Brain microvascular endothelial cell (primary cell): ENCODE measurements at places on chromosomes 12 and 14.

GRCh38 chr12:98424726-98425401 lies 90.5 kb upstream of the TMPO start:
- peak; percentile 84 for DNase-seq

GRCh38 chr12:71804505-71804904 lies 35.1 kb upstream of the TBC1D15 start:
- no peak for DNase-seq

DNA sequence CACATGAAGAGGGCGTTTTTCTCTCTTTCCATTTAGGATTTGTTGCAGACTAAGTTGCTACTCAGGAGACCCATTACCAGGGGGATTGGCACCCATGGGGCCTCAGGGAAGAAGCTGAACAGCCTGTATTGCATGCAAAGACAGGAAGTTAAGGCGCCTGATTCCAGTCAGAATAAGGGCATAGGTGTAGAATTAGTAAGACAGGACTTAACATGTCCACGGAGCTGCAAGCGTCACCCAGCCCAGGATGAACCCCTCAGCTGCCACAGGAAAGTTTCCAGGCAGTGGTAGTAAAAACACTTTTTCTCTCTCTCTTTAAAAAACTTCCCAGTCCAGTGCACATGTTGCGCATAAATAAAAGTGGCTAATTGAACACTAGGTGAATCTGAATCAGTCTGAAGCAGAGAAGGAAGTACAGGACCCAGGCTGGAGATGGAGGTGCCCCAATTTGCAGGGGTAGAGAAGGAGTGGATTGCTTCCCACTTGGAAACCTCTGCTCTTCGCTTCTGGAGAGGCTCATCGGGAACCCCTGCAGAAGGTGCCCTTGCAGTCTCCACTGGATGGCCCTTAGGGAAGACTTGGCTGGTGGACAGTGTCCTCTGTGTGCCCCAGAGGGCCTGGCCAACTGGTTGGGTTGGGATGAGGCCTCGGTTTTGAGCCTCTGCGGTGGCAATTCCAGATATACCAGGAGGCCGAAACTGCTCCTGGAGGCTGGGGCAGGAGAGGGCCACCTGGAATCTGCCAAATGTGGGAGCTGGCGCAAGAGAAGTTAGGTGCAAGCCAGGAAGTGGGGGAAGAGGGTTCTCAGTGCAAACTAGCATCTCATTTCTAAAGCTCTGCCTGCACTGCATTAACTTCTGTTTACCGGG lies 10.7 kb upstream of the TBX3 start:
- DNase-seq: no peak

DNA sequence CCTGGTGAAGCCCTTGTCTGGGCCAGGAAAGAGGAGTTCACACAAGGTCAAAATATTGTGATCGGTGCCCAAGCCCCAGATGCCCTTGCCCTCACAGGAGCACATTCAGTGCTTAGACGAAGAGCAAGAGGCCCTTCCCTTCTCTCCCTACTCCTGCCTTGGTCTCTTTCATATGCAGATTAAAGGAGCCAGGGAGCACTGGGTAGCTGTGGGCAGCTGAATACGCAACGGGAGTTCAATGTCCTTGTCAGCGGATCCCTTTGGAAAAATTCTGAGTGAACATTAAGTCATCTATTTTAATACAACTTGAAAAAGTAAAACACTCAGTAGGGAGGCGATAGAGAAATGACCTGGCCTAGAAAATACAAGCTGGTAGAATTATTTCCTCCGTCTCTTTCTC lies 1489.4 kb downstream of the AACS start:
- DNase-seq: no peak

GRCh38 chr14:57834001-57834598 lies 31.8 kb downstream of the SLC35F4 start:
- no peak for DNase-seq

DNA sequence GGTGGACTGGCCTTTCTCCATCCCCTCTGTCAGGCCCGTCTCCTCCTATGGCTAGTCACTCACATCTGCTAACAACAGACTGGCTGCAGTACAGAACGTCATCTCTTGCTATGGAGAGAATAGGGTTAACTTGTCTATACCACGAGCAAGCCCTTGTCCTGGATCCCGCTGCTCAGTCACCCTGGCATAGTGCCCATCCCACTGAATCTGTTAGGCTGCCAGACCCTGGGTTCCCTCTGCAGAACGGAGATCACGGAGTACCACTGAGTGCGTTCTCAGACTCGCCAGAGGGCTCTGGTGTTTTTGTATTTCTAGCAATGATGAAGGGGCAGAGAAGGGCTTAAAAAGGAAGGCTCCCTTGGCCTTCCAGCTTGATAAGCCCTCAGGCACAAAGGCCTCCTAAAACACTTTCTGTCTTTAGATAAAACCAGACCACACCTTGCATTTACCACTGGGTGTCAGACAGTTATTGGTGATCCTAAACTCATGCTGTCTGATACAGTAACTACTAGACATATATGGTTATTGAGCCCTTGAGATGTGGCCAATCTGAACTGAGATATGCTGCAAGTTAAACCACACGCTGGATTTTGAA lies 6.3 kb upstream of the NRIP2 start:
- DNase-seq: no peak

GRCh38 chr12:49827401-49828099 lies 663 bp downstream of the NCKAP5L start:
- peak; percentile 21 for DNase-seq

DNA sequence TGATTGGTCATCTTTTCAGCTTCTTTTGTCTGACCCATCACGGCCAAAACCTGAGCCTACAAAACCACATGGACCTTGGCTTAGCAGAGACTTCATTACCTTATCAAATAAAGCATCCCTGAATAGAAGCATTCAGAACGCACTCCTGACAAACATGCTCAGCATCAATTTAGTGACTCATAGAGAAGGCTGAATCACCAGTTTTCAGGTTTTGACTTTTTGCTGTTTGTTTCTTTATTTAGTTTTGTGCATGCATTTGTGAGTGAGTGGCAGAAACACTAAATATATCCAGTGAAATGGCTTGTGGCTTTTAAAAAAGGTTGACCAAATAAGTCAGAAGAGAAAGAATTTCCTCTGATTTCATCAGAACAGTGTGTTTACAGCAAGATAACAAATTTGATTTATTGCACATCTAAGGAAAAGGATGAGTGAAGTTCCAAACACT lies 19.0 kb upstream of the OVCH1 start:
- peak; percentile 10 for DNase-seq

DNA sequence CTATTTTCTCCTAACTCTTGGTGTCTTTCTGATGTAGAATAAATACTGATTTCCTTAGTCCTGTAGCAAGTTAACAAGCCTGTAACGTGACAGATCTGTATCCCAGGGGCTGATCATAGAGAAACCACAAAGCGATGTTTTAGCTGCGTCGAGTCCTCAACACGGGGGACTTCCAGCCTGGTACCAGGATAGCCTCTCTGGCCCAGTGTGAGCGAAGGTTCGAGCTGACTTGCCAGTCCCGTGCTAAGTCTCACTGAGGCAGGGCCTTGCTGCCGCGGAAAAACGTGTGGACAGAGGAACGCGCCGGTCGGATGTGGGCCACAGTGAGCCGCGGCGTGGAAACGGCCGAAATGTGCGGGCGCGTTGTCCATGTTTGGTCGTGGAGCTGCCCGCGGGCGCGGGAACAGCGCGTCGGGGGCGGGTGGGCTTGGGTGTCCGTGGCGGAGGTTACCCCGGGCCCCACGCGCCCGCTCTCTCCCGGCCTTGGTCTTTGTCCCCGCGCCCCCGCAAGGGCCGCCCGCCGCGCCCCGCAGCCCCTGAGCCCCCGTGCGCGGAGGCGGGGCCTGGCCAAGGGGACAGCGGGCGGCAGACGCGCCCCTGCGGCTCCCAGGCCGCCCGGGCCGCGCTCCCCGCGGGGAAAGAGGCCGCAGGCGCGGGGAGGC lies 531 bp upstream of the EML1 start:
- no peak for DNase-seq

DNA sequence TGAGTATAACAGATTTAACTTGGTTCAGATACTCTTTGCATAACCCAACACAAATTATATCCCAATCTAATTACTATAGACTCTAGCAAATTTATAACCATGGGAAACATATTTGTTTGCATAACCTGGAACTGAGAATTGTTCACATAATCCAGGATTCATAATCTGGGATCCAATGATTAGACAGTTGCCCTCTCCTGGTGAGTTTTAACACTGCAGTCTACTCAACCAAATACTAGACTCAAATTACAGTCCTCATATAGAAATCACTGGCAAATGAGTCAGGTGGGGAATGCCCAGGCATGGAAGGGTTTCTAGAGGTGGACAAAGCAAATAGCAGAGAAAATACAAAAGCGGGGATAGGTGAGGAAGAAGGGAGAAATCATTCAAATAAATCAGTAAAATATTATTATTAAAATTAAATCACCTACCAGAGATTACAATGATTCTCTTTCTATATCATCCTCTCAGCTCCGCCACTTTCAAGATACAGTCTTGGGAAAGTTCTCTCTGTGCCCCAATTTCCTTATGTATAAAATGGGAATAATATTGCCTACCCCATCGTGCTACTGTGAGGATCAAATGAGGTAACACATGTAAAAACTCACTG lies 9.4 kb downstream of the GCH1 start:
- peak; percentile 81 for DNase-seq

- peak; percentile 2 for DNase-seq
These were observed 53.4 kb downstream of the RGS6 start for GRCh38 chr14:71985538-71986189.

GRCh38 chr12:114668151-114668885 lies 15.7 kb downstream of the TBX3 start:
- DNase-seq: peak; percentile 65

DNA sequence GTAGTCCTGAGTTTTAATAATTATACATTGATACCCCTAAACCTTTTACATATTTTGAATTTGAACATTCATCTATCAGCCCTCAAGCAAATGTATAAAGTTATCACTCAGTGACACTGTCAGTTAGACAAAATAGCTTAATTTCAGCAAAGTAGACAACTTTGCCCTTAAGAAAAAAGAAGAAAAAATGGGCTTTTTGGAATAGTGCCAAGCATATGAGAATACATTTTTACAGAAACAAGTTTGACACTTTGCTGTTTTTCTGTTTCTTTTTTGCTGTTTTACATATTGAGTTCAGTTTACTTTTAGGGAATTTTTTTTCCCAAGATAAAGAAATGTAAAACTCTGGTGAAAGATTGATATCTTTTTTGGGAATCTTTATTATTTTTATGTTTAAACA lies 14.3 kb downstream of the TBK1 start:
- no peak for DNase-seq

GRCh38 chr12:71438670-71439361 lies 782 bp upstream of the LGR5 start:
- peak; percentile 33 for DNase-seq

- peak; percentile 12 for DNase-seq
These were observed 14.2 kb downstream of the ESR2 start for GRCh38 chr14:64279704-64280668.

DNA sequence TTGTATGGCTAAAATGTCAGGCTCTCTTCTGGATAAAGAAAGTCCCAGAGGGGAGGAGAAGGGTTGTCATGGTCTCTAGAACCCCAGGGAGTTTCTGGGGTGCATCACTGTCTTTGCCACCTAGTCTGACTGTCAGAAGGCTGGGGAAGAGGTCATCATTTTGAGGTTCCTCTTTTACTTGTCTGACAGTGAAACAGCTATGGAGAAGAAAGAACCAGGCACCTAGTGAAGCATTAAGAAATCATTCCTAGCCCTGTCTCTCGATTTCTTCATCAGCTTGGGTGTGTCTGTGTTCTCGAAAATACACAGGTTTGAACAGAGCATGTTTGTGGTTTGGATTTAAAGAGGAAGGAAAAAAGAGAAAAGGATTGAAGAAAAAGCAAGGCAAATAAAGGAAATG lies 158.7 kb upstream of the LRIG3 start:
- DNase-seq: no peak

GRCh38 chr14:54000341-54000811 lies 43.8 kb upstream of the BMP4 start:
- DNase-seq: peak; percentile 62

DNA sequence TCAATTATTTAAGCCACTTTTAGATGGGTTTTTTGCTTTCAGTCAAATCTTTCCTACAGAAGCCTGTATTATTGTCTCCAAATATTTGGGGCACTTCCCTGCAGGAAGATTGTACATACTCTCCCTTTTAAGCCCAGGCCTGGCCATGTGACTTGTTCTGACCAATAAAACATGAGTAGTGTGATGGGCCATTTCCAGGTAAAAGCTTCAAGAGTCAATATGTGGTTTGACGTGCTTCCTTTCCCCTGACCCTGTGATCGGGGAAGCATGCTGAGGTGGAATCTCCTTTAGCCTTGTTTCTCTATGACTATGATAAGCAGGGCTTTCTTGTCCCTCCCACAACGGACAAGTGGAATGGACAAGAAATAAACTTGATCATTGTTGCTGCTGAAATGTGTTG lies 14.2 kb upstream of the NIN start:
- no peak for DNase-seq

- DNase-seq: no peak
These were observed 102.1 kb downstream of the DENND5B start for GRCh38 chr12:31488737-31489338.

- DNase-seq: no peak
These were observed 39.3 kb upstream of the DDX11 start for GRCh38 chr12:31034372-31034771.

DNA sequence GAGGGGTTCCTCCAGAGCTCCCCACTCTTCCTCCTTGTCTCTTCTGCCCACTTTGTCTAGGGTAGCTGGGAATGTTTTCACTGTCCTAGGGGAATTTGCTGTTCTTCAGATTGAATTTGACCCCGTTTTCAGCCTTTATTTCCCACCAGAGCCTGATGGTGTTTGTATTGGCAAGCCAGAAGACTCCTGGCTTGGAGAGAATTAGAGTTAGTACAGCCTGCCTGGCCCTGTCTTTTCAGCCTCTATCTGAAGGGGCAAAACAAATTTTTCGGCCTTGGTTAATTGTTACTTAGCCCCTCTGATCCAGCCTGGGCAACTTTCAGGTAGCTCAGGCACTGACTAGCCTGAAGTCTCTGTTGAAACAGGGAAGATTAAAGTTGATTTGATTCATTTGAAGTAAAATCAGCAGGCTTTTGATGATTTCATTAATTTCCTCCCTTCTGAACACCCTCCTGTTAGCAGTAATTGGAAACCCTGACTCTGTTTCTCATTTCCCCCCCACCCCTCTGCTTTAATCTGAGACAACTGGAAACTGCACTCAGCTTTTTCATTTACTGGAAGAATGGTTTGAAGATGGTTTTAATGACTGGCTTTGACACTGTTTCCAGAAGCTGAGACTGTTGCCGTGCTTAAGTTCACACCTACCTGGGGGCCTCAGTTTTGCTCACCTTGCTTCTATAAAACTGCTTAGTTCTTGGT lies 63.3 kb downstream of the SUSD6 start:
- DNase-seq: no peak

DNA sequence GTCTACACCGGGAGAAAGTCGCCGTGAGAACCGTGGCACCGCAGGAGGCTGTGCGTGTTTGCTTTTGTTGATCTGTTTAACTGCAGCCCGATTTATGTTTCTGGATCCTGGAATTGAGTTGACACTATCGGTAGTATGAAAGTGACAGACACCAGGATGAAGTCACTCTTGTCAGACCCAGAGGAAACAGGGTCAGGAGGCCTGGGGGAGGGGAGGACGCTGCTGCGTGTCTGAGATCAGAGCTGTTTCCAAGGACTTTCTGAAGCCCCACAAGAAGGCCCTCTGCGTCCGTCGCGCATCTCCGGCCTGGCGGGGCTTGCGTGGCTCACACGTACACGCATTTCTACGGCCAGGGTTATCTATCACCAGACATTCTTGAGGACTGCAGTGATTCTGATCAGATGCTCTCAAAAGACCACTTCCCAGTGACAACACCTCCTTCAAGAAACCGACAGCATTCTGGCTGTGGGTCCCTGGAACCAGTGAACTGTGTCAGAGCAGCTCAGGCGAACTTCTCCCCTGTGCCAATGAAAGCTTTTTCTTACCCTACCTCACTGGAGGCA lies 263.4 kb downstream of the ADGRD1 start:
- DNase-seq: no peak
